ENCODE measurements at places on chromosomes 5 and 9.
A peak's percentile ranks its signal among the peaks of the same experiment; 100 is the strongest.

DNA sequence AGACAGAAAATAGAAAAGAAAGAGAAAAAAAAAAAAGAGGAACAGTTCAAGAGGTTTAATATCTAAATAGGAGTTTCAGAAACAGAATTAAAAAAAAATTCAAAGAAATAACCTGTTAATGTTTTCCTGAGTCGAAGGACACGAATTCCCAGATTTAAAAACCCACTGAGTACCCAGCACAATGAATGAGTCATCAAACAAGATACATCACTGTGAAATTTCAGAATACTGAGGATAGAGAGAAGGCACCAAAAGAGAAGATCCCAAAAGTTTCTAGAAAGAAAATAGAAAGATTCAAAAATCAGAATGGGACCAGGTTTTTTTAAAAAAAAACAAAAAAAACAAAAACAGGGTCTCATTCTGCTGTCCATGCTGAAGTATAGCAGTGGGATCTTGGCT is 8.8 kb downstream of the CDO1 start:
- no peak for DNase-seq

- peak; percentile 72 for DNase-seq
Observed at GRCh38 chr9:113187929-113188595, 33.0 kb downstream of the FKBP15 start.

GRCh38 chr9:107875571-107875980 is 386.0 kb upstream of the KLF4 start:
- DNase-seq: no peak

GRCh38 chr5:125549322-125549911 is 803.0 kb upstream of the ZNF608 start:
- no peak for DNase-seq

- no peak for DNase-seq
Observed at GRCh38 chr5:132777209-132778069, at the start of gene SEPTIN8. Gene SEPTIN8 (minus strand): TSS chr5:132777239. CDS start chr5:132777137, 102 bp downstream.

- no peak for DNase-seq
Observed at GRCh38 chr5:132309679-132310078, 15.5 kb downstream of the SLC22A4 start.

GRCh38 chr9:130116346-130116745 is 55.9 kb upstream of the NCS1 start:
- DNase-seq: no peak

DNA sequence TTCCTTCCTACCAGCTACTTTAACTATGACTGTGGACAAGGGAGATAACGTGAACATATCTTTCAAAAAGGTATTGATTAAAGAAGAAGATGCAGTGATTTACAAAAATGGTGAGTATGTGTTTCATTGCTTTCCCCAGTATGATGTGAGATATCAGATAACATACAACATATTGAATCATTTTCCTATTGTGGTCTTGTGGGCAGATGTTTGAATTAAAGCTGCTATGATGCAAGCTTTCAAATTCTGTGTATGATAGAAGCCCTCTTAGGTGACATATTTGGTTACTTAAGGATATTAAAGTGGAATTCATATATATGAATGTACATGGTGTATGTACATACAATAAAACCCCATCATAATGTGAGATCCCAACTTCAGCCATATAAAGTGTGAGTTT is 59.5 kb downstream of the TEK start:
- no peak for DNase-seq

DNA sequence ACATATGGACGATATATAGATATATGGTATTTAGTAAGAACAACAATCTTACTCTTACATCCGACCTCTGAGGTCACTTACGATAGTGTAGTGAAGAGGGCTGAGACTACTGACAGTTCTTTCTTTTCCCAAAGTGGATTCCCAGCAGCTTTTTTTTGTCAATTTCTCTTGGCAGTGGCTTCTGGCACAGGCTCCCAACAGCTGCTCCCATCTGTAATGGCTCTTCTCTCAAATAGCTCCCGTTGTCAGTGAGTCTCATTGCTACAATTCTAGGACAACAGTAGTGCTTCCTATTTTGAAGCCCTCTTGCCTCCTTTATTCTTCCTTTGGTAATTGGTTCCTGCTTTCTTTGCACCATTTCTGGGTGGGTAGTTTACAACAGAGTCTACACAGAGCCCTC is 68.4 kb downstream of the SLC25A46 start:
- no peak for DNase-seq

- no peak for DNase-seq
Observed at GRCh38 chr5:53037141-53037859, 48.1 kb downstream of the ITGA2 start.

DNA sequence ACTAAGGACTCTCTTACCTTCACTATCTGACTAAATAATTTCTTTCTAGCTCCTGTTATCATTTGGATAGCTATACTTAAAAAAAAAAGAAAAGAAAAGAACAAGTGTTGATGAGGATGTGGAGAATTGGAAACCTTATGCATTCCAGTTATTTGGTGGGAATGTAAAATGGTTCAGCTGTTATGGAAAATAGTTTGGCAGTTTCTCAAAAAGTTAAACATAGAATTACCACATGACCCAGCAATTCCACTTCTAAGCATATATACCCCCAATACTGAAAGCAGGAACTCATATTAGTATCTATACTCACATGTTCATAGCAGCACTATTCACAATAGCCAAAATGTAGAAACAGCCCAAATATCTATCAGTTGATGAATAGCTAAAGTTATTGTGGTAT is 61.1 kb downstream of the GNA14 start:
- DNase-seq: no peak

- no peak for DNase-seq
Observed at GRCh38 chr5:37723162-37723961, 116.5 kb downstream of the GDNF start.

DNA sequence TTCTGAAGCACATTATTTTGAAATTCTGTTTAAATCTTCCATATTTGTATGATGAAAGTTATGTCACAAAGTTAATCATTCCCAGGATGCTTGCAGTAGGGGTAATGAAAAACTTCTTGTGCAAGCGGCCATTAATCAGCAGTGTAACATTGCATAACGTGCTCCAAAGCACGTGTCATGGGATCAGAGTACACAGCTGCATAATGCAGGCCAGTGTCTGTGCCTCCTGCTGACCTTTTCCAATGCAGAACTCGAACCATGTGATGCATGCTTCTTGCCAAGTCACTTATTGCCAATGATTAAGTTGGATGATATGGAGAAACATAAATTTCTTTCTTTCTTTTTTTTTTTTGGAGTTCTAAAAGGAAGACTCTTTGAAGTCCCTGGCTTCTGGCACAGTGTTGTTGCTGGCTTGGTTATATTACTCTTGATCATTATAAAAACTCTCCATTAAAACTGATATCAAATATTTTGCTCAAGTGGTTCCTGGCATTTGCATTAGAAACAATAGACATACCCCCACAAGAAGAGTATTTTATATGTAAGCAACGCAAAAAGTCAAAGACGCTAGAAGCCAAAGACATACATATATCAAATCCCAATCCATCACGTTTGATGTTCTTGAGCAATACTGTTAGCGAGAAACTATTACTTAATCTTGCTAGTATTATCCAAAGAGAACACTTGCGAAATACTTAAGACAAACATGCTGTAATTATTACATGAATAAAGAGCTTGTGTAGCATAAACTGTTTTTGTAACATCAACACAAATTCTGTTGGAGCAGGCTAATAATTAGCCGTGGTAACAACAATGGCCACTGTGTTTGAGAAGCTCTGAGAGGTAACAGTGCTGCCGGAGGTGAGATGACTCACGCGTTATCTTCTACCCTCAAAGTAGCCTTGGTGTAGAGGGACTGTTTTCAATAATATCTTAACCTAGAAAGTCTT is 164.2 kb downstream of the AUH start:
- DNase-seq: peak; percentile 88

DNA sequence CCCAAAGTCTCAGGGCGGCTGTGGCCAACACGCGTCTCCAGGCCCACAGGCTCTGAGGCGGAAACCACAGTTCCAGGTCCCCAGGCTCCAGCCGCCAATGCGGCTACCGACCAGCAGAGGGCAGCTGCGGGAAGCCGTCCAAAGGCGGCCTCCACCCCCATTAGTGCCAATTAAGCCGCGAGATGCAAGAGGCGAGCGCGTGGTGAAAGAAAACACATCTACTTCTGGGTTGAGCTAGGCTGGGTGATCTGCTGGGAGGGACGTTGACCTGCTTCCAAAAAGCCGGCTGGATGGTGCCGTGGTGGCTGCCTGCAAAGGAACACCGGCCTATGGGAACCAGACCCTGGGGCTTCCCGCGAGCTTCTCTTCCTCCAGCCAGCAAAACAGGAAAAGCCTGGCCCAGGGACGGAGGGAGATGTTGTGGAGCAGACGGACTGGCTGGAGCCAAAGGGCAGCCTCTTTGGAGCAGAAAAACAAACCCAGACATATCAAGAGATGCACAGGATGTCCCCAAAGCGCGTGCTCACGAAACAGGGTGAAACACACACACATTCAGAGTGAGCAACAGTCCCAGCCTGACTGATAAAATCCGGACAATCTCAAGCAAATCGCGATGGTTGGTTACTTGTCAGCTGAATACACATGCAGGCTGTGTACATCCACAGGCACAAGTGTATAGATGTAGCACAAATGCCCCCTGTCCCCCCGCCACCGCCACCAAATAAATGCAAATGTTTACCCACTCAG is 187.1 kb upstream of the BRINP1 start:
- no peak for DNase-seq

GRCh38 chr9:137319011-137319738 is 17.1 kb upstream of the NRARP start:
- no peak for DNase-seq

- no peak for DNase-seq
Observed at GRCh38 chr5:95284572-95285408, at the start of gene MCTP1. Gene MCTP1 (minus strand): TSS chr5:95285094.

DNA sequence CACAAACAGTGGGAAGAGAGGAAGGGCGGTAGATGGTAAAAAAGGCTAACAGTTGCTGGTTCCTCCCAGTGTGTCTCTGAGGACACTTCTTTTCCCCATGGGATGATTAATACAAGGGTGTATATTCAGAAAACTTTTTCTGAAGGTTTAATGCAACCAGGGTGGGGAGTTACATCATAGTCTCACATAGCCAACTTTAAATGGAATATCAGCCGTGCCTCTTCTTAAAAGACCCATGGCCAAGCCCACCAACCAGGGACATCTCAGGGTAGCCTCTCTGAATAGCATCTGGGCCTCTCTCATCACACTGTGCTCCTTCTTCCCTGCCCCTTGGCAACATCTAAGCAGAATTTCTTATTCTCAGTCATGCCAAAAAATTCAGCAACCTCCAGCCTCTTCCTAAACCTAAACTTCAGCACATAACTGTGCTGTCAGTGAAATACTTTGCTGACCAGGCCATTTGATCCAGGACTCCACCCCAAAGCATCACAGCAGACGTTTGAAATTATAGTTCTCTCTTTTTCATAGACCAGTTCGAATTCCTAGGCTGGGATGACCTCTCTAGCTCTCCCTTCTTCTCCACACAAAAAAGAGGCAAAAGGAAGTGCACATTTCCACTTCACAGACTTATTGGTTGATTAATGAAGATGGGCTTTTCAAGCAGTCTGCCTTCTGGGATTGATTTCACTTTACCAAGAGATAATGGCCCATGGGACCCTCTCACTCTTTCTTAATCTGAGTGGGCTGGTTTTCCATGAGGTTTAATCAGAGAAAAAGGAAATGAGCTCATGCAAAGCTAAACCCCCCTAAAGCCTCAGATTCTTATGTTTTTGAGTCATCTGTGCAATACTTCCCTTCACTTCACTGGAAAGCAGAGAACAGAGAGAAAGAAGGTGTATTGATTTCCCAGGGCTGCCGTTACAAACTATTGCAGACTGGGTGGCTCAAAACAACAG is 85.1 kb upstream of the RAI14 start:
- no peak for DNase-seq

GRCh38 chr5:139684350-139684880 is 36.3 kb downstream of the CXXC5 start:
- DNase-seq: no peak

GRCh38 chr9:115808695-115809094 is 344.9 kb upstream of the PAPPA start:
- DNase-seq: no peak

- DNase-seq: no peak
Observed at GRCh38 chr5:111469293-111469896, 42.9 kb downstream of the STARD4 start.

DNA sequence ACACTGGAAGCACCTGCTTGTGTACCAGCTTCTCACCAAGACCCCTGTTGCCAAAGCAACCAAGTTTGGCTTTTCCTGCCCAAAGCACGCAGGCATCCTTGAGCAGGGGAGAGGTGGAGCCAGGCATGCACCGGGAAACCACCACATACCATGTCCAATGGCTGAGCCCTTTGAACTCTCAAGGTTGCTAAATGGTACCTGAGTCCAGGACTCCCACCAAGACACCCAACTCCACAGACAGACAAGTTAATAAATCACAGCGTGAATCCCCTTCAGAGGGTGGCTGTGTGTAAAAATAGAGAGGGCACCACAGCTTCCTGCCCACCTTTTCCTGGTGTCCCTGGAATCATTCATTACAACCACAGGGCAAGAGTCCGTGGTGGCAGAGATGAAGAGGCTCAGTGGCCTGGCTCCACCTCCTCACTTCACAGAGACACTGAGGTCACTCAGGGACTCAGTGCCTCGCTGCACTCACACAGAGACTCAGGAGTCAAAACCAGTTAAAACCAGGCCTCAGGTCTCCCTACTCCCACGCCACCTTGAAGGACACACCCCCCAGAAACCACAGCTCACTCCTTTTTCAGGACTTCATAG is 143.7 kb downstream of the C5orf15 start:
- DNase-seq: no peak

GRCh38 chr9:124593651-124594058 is 86.5 kb upstream of the NR5A1 start:
- no peak for DNase-seq

GRCh38 chr9:26744191-26744965 is 148.2 kb downstream of the CAAP1 start:
- DNase-seq: no peak

DNA sequence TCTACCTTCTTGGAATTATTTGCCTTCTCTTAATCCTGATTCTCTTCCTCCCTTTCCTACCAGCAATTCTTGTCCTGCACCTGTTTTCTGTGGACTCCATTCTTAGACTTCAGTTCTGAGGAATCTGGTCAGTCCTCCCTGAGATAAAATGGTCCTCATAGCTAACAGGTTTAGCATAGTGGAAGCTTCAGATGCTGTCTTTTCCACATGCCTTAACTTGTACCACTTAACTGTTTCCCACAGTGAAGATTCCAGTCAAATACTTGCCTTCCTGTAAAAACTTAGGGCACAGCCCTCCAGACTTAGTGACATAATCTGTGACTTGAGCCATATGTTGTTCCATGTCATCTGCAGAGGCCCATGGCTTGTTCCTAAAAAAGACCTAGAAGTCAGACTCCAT is 261.3 kb downstream of the CWC27 start:
- no peak for DNase-seq

GRCh38 chr5:59532979-59533729 is 360.4 kb downstream of the PDE4D start:
- DNase-seq: no peak

GRCh38 chr9:121929893-121930875 is 162.9 kb downstream of the TTLL11 start:
- no peak for DNase-seq

DNA sequence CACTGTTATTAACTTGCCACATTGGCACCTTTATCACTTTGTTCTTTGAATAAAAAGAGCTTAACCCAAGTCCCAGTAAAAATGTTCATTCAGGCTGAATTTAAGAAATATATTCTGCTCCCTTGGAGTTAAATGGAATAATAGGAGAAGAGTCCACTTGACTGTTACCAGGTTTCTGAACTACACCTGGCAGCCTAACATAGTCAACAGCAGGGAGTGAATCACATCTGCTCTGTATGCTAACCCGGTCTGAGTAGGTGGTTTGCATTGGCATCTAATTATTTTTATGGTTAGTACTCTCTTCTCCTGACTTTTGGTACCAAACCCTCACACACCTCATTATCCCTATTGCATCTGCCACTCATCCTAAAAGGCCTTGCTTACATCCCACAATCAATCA is 86.7 kb downstream of the STK32A start:
- DNase-seq: no peak

Measured in GF-D8 (cell line).